IPS-NIHi11 (cell line): ENCODE measurements at places on chromosomes 7 and 10.

GRCh38 chr10:30169342-30169741 is 110.0 kb upstream of the JCAD start:
- DNase-seq: no peak

DNA sequence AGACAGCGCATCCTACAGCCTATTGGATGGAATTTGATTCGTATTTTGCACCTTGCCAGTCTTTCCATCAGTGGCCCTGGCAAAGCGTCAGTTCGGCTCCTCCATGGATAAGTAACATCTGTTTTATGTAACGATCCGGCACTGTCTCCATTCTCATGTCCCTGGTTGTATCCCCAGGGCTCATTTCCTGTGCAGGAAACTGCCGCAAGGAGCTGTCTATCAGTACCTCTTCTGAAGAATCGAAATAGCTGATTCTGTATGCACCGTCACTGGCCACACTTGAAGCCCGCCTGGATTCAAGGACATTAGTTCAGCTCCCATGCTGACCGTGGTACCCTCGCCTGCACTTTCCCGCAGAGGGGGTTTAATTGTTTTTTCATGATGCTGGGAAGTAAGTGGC is 53.1 kb upstream of the NPS start:
- DNase-seq: no peak

DNA sequence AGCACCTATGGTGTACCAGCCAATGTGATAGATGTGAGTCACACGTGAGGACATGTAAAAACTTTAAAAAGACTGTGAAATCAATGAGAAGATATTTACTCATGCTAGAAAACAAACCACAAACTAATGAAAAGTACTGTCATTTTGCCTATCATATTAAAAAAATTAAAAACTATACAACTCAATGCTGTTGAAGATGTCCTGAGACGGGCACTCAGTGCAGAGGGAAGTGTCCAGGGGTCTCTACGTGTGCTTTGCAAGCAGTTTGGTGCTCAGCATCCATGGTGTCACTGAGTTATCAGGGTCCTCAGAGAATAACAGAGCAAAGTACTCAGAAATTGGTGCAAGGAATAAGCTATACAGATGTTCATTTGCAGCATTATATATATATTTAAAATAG is 162.3 kb downstream of the HECW1 start:
- no peak for DNase-seq

DNA sequence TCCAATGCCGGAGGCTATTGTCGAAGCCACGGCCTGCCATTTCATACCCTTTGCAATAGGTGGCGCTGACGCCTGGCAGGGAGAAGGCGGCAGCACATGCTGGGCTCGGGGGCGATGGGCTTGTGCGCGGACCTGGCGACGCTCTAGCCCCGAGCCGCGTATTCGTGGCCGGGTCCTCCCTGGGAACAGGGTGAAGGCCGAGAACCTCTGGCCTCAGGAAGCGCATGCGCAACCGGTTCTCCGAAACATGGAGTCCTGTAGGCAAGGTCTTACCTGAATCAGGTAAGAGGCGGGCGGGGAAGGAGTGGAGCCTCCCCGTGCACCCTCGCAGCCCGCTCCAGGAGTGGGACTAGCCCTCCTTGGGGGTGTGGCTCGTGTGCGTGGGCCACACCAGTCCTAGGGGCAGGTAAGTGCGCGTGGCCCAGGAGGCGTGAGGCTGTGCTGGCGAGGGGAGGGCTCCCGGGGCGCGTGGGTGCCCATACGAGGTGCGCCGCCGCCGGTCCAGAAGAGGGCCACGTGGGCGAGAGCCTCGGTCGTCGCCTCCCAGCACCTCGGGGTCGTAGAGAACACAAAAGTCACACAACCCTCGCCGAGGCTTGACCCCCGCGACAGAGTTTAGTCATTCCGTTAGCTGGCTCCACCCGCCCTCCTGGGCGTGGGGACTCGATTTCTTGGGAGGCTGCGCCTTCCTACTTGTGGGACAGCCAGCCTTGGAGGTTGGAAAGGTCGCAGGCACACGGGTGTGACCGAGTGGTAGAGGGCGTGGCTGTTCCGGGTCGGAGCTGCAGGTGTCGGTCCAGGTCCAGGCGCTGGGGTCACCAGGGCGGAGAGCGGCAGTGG is 5.6 kb upstream of the MEST start:
- DNase-seq: peak; percentile 96

- no peak for DNase-seq
Observed at GRCh38 chr10:30454744-30455510, 20.9 kb downstream of the MAP3K8 start.

- DNase-seq: no peak
Observed at GRCh38 chr10:62765726-62766125, 38.8 kb upstream of the ADO start.

GRCh38 chr7:1855725-1856160 is 185.7 kb downstream of the ELFN1 start:
- DNase-seq: no peak

- no peak for DNase-seq
Observed at GRCh38 chr7:121447911-121448300, 51.8 kb upstream of the FAM3C start.

DNA sequence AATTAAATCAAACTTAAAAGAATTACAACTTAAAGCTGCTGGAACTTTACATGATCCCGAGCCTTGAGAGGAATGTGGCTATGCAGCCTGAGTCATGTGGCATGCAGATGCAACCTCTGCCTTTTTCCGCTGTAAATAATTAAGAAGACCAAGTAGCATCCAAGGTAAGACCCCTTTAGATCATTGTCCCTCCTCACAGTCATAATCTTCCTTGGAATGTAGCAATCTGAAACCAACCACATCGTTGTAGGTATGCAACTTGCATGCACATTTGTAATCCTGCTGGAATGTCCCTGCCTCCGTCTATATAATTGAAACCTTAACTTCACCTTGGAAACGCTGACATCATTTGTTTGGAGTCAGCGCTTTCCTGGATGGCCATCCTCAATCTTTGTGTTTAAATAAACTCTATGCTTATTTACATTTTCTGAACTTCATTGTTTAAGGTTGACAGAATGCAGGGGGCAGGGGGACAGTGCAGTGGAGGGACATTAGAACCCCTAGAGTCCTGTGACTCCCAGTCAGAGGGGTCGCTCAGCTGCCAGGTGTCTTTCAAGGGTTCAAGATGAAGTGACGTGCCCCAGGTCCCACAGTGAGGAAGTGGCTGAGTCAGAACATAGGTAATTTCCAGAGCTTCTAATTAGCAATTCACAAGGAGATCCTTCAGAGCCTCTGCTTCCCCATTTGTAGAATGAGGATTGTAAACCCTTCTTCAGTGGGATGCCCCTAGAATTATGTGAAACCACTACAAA is 110.7 kb downstream of the RALA start:
- DNase-seq: peak; percentile 31

DNA sequence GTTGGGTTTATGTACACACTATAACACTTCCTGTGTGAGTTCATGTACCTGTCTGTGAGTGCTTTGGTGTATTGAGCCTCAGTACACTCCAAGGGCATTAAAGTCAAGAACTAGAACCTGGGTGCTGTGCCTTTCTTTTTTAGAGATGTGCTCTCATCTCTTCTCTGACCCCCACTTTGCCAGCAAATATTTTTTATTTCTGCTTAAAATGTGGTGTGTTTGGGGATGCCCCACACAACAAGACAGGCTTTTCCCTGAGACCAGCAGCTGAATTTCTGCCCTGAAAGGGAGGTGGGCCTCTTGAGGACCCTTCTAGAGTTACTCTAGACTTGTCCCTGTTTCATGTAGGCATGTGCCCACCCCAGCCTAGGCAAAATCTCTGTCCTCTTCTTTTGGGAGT is 14.3 kb downstream of the KCTD7 start:
- no peak for DNase-seq

DNA sequence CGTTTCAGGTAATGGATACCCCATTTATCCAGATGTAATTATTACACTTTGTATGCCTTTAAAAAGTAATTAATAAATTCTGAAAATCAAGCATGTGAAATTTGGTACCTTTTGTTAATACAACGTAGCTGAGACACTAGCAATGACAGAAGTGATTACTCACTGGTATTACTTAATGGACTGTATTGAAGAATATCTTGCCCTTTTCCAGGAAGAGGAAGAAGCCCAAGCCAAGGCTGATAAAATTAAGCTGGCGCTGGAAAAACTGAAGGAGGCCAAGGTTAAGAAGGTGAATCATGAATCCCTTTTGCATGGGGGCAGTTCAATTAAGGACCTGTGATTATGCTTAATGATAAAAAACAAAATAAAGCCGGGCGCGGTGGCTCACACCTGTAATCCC is 64.8 kb downstream of the APBB1IP start:
- DNase-seq: no peak

DNA sequence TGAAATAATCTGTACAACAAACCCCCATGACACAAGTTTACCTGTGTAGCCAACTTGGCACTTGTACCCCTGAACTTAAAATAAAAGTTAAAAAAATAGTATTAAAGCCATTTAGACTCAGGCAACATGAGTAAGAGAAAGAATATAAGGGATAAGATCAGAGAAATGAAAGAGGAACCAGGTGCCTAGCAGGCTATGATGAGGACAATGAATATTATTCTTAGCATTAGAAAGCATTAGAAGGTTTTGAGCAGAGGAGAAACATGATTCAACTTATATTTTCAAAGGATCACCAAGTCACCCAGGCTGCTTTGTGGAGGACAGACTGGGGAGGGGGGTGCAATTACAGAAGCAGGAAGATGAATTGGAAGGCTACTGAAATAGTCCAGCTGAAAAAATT is 48.1 kb upstream of the TES start:
- DNase-seq: no peak

DNA sequence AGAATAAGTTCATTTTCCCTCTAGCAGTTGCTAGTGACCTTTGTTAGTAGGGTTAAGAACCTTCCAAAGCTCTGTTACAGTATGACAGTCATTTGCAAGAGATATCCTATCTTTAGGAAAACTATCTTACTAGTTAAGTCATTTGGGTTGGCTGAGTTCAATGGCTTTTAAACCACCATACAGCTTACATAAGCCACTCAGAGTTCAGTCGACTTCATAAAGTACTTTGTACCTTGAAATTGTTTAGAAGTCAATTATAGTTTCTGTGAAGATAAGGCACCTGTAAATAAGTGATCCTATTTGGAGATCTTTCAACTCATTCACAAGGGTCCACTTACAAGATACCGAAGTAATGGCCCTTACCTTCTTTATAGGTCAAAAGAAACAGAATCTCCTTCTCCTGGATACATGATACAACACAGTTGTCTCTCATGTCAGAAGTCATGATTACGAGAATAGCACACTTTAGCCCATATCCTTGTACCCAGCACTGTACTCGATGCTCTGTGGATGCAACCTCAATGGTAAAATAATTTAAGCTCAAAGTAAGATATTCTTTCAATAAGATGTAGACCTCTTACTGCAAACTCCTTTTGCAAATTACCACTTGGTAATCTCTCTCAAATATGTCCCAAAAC is 11.9 kb upstream of the ABCC2 start:
- no peak for DNase-seq

- peak; percentile 32 for DNase-seq
Observed at GRCh38 chr10:103153302-103154197, 39.5 kb downstream of the NT5C2 start.

DNA sequence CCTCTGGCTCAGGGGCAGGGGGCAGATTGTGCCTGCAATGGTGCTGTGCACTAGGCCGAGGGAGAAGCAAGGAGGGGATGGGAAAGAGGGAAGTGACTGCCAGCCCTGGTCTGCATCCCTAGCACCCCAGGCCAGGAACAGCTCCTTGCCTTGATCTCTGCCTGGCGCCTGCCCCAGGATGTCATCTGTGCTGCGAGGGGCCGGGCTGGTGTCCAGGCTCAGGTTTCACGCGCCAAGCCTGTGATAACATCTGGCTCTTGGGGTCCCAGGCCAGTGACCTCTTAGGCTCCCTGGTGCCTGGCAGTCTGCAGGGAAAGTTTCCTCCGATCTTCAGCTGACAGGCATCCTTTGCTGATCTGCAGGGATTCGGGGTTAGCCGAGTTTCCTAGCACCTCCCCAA is 193.5 kb upstream of the GPR26 start:
- DNase-seq: peak; percentile 87

GRCh38 chr7:140190588-140190987 is 13.8 kb upstream of the KDM7A start:
- DNase-seq: no peak

DNA sequence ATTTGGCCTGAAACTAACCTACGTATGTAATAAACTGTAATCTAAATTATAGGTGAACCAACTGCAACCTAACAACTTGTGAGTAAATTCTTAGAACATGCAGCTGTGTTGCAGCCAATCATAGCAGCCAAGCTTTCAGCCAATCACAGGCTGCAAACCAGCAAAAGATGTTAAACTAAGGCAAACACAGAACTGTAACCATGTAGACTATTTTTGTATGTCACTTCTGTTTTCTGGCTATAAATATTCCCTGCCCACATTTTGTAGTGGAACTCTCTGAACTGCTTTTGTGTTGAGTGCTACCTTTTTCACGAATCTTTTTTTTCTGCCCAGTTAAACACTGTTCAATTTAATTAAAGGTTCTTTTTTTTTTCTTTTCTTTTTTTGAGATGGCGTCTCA is 28.2 kb upstream of the ZPBP start:
- no peak for DNase-seq

- no peak for DNase-seq
Observed at GRCh38 chr7:30888747-30889146, 22.9 kb upstream of the AQP1 start.

- no peak for DNase-seq
Observed at GRCh38 chr10:110500515-110500905, 2.8 kb downstream of the DUSP5 start.

- no peak for DNase-seq
Observed at GRCh38 chr7:126362746-126363145, 890.0 kb downstream of the GRM8 start.

DNA sequence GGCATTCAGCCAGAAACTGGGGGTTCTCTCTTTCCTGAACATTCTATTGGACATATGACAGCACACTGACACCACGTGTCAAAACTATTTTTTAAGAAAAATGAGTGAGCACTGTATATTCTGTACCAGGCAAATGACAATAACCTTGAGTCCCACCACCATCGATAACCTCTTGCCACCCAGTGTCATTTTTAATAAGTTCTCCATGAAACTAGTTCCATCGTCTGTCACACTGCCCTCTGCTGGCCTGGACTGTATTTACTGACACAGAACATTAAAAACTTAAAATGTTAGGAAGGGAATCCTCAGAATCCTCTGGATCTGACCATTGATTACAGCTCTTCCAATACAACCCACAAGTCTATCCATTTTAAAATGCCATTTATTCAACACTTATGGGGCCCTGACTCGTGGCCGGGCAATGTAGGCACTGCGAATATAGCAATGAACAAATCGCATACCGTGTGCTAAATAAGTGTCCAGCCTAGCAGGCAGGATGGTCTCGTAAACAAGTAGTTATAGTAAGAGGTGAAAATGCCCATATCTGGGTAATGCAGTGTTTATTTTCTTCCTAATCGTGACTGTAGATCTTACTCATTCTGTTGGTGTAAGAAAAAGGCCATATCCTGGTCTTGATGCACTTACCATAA is 35.9 kb upstream of the CACNB2 start:
- peak; percentile 47 for DNase-seq

GRCh38 chr10:70070834-70071233 is 18.2 kb downstream of the MACROH2A2 start:
- DNase-seq: no peak

- DNase-seq: no peak
Observed at GRCh38 chr10:77582710-77583115, 54.9 kb downstream of the KCNMA1 start.
